ENCODE measurements at places on chromosomes 5 and 9.

- DNase-seq, result no peak
Observed at GRCh38 chr5:137148655-137149054, 350.5 kb downstream of the SPOCK1 start.

- DNase-seq, result no peak
Observed at GRCh38 chr5:169223595-169223953, 77.4 kb downstream of the SLIT3 start.

DNA sequence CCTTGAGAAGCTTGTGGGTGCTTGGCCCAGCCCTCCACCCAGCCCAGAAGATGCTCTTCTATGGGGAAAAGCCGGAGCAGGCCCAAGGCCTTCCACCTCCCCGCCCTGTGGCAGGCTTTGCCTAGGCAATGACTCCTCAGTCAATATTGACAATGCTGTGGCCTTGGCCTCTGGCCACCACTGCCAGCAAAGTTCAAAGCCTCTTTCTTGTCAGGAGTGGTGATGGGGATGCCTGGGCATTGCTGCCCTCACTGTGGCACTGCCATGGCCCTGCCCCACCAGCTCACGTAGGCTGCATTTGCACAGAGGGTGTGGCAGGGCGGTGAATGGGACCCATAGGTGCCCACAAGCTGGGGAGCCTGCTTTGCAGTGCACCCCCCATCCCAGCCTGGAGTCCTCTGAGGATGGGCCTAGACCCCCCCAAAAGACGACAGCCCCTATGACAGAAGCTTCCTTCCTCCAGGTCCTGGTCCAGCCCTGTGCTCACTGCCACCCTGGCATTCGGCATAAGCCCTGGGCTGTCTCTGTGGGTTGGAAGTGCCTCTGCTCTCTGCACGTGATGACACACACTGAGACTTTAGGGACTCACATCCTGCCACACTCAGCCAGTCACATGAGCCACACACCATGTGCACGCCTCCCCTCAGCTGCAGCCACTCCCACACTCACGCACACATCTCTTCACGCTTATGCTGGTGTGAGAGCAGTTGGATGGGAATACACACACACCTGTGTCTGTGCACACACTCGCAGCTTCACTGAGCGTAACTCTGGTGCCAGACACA lies 31.1 kb downstream of the MORN5 start:
- no peak for DNase-seq

- no peak for DNase-seq
Observed at GRCh38 chr9:33294670-33295432, 4.5 kb downstream of the NFX1 start.

DNA sequence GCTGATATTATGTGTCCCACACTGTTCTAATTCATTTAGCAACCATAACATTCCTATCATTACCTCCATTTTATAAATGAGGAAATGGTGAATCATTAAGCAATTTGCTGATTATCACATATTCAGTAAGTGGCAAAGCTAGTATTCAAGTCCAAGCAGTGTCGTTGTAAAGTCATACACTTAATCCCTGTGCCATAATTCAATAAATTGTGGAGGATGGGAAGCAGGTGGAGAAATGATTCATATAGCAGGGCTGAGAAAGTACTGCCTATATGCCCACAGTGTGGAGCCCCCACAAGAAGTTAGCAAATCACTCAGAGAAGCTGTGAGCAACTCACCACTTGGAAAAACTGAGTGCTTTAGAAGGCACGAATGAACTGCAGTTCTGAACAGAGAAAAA lies 691.0 kb downstream of the PTPRD start:
- DNase-seq, result no peak

DNA sequence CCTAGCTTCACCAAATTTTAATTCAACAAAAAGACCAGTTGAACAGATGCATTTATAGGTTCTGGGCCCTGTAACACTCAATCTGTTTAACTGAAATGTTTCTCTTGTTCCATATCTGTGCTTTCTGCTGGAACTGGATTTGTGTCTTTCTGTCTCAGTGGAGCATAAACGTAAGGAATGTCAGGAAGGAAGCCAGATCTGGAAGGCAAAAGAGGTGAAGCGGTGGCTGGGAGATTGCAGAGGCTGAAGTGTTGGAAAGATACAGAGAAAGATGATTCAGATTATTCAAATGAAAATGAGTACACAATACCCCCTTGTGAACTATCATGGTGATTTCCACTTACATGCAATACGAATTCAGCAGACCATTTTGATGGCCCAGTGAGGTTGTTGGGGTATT lies 406.8 kb downstream of the BRINP1 start:
- DNase-seq, result no peak

DNA sequence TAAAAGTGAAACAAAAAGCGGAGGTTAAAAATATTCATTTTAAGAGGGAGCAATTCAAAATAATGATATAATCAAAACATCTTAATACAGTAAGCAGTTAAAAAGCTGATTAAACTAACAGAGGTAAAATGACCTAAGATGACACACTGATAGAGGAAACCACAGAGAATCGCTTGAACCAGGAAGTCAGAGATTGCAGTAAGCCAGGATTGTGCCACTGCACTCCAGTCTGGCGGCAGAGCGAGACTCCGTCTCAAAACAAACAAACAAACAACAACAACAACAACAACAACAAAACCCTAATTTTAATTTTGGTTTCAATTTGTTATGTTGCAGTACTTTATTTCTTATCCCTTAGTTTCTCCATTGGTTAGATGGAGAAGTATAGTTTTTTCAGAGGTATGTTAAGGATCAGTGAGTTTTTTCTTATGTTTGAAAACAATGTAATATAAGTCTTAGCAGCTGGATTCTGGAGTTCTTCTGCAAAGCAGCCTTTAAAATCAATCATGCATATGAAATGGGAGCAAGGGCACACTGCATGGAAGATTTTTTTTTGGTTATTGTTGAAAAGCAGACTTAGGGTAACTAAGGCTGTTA lies 58.5 kb downstream of the MLANA start:
- no peak for DNase-seq

DNA sequence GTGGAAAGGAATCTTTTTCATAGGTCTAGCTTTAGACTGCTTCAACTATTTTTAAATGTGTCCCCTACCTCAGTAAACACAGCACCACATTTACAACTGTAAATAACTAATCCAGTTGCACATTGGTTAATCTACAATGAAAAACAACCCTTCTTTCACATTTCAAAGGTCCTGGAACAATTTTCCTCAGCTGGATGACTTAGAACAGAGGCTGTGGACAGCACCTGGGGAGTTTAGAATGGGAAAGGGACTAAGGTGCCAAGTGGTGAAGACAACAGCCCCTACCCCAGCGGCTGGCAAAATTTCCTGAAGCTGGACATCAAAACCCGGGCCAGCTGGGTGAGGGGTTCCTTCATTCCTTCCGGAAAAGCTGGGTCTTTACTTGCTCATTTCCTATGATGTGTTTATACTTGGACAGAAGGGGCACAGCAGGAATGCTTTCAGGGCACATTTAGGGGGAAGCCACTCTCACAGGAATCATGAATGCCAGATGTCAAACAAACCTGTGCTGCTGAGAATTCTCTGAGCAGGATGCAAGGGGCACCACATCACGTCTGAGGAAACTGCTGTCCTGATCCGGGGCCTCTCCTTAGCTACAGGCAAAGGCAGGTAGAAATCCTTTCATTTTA lies 158.3 kb downstream of the NR2F1-AS1 start:
- DNase-seq, result no peak

DNA sequence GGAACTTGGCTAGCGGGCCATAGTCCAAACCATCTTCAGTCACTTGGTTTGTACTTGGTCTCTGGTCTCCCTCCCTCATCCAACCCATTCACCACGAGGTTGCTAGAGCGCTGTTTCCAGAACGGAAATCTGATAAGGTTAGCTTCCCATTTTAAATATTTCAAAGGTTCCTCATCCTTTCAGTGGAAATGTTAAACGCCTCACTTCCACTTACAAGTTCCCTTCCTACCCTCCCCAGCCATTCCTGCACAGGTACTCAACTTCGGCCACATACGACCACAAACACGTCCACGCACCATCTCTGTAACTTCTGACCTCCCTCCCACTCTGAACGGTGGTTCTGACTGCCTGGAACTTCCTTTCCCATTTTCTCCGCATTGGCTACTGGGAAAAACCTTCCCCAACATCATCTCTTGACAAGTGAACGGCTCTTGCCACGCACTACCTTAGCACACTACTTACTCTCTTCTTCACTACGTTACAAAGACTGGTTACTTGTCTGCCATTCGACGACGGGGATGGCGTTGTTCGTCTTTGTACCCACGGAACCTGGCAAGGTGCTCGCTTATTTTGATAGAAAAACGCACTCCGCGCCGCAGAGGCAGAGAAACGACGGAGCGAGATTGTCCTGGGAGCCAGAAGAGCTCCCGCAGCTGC lies 629 bp downstream of the CCNH start:
- DNase-seq, result no peak

All from pulmonary artery endothelial cell (primary cell).